ENCODE measurements at places on chromosomes 11 and 22.

GRCh38 chr11:23836981-23837380 is 659.9 kb upstream of the LUZP2 start:
- no peak for DNase-seq

DNA sequence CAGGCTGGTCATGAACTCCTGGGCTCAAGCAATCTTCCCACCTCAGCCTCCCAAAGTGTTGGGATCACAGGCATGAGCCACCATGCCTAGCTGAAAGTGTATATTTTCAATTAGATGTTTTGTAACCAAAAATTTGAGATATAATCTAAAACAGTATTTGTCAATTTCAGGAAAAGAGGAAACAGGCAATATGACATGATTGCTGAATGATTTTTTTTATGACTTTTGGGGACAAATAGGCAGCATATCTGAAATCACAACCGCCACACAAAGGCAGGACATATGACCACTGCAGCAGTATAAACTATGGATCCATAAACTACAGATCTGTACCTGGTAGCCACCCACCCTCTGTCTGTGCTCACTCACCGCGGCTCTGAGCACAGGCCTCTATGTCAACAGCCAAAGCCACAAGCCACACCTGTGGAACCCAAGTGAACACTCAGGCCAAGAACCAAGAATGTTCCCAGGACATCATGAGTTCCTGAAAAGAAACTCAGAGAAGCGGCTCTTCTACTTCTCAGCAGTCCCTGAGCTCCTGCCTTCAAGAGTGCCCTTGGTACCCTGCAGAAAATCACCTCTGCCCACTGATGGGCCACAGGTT is 22.5 kb downstream of the PISD start:
- no peak for DNase-seq

DNA sequence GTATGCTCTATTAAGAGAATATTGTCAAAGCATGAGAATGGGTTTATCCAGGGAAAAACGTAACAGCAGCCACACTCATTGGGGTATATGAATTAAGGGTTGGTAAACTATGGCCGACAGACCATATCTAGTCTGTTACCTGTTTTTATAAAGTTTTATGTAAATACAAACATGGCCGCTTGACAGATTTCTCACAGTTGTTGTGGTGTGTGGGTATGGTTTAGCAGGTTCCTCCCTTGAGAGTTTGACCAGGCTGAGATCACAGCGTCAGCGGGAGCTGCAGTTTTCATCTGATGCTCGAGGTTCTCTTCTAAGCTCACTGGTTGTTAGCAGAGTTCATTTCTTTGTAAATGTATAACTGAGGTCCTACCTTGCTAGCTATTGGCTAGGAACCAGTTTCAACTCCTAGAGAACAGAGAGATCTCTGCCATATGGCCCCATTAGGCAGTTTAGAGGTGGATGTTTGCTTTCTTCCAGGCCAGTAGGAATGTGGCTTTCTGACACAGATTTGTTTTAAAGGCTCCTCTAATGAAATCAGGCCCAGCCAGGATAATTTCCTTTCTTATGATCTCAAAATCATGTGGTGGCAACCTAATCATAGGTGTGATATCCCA is 45.5 kb upstream of the GRIK4 start:
- no peak for DNase-seq

DNA sequence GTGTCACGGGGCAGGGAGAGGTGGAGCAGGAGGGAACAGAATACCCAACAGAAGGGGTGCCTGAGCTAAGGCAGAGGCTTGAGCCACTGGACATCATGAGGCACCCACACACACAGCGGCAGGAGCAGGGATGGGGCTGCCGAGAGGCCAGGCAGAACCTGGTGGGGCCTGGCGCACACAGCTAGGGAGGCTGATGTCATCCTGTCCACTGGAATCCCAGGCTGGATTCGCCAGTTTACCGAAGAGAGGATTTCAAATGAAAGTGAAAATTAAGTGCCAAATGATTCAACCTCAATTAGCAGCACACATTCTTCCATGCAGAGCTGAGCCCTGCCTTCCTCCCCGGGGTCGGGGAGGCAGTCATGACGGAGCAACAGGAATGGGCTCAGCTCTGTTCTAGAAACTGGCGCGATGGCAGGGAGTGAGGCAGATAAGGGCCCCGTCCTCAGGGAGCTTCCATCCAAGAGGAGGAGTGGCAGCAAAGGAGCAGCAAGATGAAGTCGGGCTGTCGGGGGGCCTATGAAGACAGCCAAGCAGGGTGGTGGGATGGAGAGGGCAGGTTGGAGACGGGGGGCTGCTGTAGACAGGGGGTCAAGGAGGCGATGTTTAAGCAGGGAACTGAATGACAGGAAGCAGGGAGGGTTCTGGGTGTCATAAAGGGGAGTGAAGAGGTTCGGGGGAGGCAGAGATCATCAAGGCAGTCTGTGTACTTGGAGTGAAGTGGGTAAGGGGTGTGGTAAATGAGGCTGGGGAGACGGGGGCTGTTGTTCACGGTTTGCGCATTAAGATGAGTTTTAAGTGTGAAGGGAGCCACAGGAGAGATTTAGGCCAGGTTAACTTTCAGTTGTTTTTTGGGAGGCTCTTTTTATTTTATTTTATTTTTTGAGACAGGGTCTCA is 6.4 kb downstream of the RAC2 start:
- peak; percentile 19 for DNase-seq

DNA sequence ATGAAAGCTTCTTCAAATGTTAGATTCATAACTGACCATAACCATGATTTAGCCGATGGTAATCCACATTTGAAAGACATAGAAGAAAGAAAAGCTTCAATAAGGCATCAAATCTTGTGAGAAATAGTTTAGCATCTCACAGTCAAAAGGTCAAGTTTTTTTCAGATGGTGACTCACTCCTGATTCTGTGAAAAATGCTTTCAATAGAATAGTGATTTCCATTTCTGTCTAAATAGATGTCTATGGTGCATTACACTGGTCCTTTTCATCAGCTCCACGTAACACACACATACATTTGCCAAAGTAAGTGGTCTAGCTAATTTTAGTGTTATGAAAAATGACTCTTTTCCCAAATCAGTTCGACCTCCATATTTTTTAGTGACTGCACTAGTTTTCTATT is 139.2 kb downstream of the LRRC4C start:
- DNase-seq = no peak

DNA sequence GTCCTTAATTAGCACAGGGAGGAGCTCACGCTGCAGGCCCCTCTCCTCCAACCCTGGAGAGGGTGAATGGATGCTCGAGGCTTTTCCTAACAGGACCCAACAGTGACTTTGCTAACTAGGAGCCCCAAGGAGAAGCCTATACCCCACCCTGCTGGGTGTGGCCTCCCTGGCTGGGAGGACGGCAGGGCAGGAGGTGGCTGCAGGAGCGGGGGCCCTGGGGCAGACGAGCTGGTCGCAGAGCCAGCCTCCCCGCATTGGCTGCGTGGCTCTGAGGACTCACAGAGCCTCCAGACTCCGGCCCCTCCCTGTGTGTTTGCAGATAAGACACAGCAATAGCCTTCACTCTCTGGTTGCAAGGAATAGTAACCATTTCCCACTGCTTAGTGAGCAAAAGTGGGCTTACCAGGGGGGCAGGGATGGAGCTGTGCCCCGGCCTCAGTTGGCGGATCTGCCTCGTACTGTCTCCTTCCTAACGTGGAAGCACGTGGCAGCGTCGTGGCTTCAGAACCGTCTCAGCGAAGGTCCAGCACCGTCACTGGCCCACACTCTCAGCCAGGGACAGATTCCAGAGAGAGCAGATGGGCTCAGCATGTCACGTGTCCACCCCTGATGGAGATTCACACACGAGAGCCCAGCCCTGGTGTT is 1087.5 kb downstream of the BRD1 start:
- DNase-seq = no peak

DNA sequence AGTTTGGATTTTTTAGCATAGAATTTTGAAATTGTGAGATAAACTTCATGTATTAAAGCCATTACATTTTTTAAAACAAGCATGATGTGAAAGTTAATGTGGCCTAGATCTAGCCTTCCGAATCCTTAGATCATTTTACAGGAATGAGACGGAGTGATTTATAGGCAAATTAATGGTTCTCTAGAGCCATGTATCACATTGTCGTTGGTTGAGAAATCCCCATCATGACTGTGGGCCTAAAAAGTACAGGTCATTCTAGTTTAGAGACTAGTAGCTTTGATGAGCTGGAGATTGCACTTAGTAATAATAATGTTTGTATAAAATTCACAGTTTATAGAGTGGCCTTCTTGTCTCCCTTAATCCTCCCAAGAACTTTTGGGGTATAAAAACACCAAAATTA is 7.1 kb downstream of the EWSR1 start:
- DNase-seq = no peak

DNA sequence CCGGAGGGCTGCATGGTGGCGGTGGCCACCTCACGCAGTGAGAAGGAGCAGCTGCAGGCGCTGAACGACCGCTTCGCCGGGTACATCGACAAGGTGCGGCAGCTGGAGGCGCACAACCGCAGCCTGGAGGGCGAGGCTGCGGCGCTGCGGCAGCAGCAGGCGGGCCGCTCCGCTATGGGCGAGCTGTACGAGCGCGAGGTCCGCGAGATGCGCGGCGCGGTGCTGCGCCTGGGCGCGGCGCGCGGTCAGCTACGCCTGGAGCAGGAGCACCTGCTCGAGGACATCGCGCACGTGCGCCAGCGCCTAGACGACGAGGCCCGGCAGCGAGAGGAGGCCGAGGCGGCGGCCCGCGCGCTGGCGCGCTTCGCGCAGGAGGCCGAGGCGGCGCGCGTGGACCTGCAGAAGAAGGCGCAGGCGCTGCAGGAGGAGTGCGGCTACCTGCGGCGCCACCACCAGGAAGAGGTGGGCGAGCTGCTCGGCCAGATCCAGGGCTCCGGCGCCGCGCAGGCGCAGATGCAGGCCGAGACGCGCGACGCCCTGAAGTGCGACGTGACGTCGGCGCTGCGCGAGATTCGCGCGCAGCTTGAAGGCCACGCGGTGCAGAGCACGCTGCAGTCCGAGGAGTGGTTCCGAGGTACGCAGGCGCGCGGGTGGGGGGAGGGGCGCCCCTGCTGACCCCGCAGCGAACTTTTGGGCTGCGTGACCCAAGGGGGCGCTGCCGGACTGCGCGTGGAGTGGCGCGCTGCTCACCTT is 670 bp downstream of the NEFH start:
- peak; percentile 26 for DNase-seq

DNA sequence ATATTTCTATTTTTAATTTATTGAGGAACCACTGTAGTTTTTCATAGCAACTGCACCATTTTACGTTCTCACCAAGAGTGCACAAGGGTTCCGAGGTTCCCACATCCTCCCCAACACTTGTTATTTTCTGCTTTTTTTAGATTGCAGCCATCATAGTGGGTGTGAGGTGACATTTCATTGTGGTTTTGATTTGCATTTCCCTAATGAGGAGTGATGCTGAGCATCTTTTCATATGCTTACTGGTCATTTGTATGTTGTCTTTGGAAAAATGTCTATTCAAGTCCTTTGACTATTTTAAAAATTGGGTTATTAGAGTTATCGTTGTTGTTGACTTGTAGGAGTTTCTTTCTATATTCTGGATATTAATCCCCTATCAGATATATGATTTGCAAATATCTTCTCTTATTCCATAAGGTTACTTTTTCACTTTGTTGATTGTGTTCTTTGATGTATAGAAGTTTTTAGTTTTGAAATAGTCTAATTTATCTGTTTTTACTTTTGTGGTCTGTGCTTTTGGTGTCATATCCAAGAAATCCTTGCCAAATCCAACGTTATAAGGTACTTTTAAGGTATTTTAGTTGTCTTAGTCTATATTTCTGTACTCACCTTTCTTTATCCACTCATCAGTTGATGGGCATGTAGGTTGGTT is 9.0 kb downstream of the NEAT1 start:
- DNase-seq = no peak

DNA sequence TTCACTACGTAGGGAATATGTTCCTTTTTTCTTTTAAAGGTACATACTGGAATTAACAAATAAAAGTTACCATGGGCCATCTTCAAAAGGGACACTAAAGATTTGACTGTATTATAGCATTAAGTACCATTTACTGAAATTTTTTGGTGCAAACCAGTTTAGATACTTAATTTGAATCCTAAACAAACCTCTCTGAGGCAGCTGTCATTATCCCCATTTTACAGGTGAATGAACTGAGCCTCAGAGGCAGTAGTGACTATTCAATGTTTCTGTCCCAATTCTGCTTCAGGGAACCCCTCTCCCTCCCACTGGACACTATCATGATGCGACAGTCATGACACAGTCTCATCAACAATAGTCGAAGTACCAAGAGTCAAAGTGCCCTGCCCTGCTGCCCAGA is 76.2 kb upstream of the PHF21A start:
- no peak for DNase-seq

- DNase-seq = no peak
Measured at GRCh38 chr22:42509548-42509947, 10.0 kb downstream of the RRP7A start.

- DNase-seq = no peak
Measured at GRCh38 chr11:8206251-8207079, 37.6 kb upstream of the RIC3 start.

Measured in stimulated activated CD4-positive, alpha-beta T cell treated with anti-CD3 and anti-CD28 coated beads, Interleukin-4, amount 100 ng/mL, for 24 hours (primary cell).